ENCODE measurements at places on chromosomes 4 and X.

- no peak for DNase-seq
Observed at GRCh38 chrX:148376342-148376741, 124.1 kb upstream of the AFF2 start.

GRCh38 chr4:34362654-34363053 is 1881.7 kb downstream of the ARAP2 start:
- no peak for DNase-seq

DNA sequence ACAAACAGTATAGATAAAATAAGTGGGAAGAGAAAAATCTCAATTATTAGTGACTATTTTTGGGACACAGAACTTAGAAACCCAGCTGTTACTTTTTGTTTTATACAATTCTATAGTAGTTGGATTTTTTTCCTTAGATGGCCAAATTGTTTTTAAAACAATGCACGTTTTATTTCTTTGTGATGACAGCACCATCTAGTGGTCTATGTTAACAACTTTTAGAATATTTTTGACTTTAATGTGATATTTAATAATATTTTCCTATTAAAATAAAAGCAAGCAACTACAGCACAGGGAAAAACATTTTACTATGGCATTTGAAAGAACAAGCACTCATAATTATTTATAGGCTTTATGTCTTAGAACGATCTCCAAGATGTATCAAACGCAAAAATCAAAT is 5.6 kb upstream of the SMIM31 start:
- peak; percentile 1 for DNase-seq

GRCh38 chr4:184329659-184330400 is 112.2 kb upstream of the ENPP6 start:
- no peak for DNase-seq

DNA sequence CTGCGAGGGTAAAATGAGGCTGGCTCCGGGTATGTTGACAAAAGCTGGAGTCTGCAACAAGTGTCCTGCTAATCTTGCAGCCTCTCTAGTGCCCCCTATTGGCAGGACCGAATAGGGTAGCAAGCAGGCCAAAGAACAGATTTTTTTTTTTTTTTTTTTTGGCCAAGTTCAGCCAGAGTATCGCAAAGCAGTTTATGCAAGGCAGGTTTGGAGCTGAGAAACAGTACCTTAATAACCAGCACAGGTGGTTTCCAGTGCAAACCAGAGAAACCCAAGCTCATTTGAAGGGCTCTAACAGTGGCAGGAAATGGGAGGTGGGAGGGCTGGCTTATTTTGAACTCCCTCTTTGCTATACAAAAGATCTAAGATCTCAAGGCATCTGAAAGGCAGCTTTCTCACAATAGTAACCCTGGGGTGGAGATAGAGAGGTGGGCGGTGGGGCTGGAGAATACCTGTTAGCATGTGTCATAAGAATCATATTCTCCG is 38.2 kb upstream of the OCIAD2 start:
- DNase-seq: peak; percentile 59

GRCh38 chr4:118981171-118981838 is 92.7 kb downstream of the SYNPO2 start:
- no peak for DNase-seq

DNA sequence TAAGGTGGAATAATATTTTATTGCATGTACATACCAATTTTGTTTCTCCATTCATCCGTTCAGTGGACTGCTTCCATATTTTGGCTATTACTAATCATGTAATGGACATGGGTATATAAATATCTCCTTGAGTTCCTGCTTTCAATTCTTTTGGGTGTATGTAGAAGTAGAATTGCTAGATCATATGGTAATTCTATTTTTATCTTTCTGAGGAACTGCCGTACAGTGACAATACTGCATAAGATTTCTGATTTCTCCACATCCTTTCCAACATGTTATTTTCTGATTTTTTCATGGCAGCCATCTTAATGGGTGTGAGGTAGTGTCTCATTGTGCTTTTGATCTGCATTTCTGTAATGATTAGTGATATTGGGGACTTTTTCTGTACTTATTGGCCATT is 19.2 kb downstream of the ALPK1 start:
- DNase-seq: no peak

DNA sequence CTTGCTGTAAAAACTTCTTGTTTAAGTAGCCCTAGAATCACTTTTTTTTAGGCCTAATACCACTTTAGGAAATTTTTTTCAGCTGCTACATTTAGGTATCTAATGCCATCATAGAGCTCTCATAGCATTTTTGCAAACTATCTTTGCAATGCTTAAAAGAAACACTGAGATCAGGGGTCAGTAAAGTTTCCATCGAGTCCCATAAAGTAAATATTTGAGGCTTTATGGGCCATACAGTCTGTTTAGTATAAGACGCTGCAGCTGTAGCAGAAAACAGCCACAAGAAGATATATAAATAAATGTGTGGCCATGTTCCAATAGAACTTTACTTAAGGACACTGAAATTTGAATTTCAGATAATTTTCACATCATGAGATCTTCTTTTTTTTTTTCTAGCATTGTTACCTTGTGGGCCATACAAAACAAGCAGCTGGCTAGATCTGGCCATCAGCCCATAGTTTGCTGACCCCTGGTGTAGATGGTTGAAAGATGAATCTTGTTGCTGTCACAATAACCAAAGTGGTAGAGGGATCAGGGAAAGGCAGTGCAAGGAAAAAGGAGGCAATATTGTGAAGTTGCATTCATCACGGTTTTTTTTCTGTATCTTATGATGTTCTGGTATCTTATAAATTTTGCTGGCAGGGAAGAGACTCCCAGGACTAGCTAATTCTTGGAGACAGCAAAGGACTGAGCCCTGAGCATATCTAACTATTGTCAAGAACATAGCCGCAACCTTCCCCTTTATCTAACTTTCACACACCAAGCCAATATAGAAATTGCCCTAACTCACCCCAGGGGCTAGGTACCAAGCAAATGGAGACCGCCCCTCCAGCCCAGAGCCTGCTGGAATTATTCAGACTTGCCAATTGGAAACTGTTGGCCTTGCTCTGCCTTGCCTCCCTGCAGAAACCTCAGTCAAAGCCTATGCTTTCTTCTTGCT is 46.6 kb downstream of the RASGEF1B start:
- peak; percentile 38 for DNase-seq

- no peak for DNase-seq
Observed at GRCh38 chr4:26105337-26105736, 191.3 kb downstream of the SMIM20 start.

GRCh38 chr4:60637976-60638375 is 562.1 kb upstream of the ADGRL3 start:
- DNase-seq: no peak

- DNase-seq: no peak
Observed at GRCh38 chrX:20394451-20394850, 127.7 kb upstream of the RPS6KA3 start.

- no peak for DNase-seq
Observed at GRCh38 chr4:186058253-186058979, 10.5 kb upstream of the TLR3 start.

GRCh38 chr4:187042251-187042650 is 318.6 kb upstream of the FAT1 start:
- DNase-seq: no peak

- no peak for DNase-seq
Observed at GRCh38 chr4:7424553-7425111, 10.1 kb downstream of the PSAPL1 start.

DNA sequence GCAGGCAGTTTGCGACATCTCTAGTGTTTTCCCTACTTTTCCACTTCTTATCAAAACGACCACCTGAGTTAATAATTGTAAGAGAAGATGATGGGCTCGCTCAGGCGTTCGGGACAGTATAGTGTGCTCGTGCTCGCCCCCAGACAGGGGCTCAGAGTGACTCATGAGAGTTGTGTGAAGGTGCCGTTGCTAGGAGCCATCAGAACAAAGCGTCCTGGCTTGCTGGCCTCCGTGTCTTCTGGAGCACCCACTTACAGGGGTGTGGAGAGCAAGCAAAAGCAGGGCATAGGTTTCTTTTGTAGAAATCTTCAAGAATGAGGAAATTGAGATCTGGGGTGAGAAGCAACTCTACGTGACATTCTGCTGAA is 73.0 kb upstream of the ADGRG2 start:
- DNase-seq: no peak

GRCh38 chr4:6474705-6475457 is 2.5 kb upstream of the PPP2R2C start:
- DNase-seq: no peak

GRCh38 chr4:57064811-57065711 is 45.1 kb downstream of the IGFBP7 start:
- no peak for DNase-seq

- DNase-seq: no peak
Observed at GRCh38 chrX:26558719-26559386, 342.9 kb downstream of the MAGEB5 start.

GRCh38 chr4:155741546-155741945 is 17.3 kb upstream of the GUCY1B1 start:
- no peak for DNase-seq

- DNase-seq: no peak
Observed at GRCh38 chrX:104411800-104412199, 154.2 kb upstream of the IL1RAPL2 start.

- no peak for DNase-seq
Observed at GRCh38 chr4:2049811-2050210, 9.3 kb upstream of the NAT8L start.

GRCh38 chrX:77786365-77786680 is 307 bp upstream of the ATRX start:
- no peak for DNase-seq

DNA sequence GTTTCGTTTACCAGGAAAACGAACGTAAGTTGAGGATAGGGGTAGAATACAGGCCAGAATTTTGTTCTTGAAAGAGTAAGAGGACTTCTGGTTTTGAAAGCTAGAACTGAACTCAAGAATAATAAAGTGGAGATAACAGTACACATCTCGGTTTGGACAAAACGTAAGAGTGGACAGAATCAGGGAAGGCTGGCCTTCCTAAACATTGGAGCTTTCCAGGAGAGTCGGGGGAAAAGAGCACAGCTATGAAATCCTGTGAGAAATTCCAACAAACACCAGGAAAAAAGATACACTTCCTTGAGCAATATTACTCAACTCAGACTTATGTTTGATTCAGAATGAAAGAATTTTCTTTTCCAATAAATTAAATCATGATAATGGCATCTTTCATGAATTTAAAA is 1.2 kb downstream of the CTSO start:
- DNase-seq: no peak

GRCh38 chr4:123545667-123546572 is 149.3 kb downstream of the SPRY1 start:
- DNase-seq: no peak

GRCh38 chr4:151685303-151685702 is 75.5 kb downstream of the GATB start:
- DNase-seq: no peak

Measured in erythroblast (primary cell).